ENCODE measurements at places on chromosomes 5 and 9. TPM values are rescaled to one million over a fixed set of nuclear protein-coding genes. Genes with fewer than 3 reads are reported as not detected.

DNA sequence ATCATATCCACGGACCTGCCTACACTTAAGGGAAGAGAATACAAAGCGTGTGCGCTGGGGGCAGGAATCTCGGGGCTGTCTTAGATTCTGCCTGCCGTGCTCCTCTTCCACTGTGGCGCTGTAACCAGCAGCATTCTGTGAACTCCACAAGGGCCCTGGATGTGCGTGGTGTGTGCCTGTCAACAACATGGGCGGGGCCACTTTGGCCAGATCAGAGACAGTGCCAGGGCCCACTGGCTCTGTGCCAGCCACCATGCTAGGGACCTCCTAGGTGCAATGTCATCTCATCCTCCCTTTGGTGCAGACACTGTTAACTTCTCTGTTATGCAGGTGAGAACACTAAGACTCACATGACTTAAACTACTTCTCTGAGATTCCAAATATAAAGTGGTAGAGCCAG, 113.7 kb downstream of the COL23A1 start:
- DNase-seq: no peak

GRCh38 chr9:83775932-83776331, 41.6 kb downstream of the GKAP1 start:
- no peak for DNase-seq

DNA sequence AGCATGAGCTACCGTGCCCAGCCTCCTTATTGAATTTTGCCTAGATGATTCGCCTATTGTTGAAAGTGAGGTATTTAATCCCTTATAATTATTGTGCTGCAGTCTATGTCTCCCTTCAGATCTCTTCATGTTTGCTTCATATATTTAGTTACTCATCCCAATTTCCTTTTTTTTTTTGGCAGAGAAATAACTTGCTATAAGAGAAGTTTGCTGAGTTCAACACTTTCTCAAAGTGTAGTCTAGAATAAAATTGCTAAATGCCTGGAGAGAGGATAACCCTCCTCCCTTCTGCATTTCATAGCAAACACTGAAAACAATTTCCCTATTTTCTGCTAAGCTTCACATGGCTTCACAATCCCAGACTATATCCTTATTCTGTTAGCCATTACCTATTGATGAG, 136.6 kb upstream of the CD180 start:
- no peak for DNase-seq

GRCh38 chr9:88745276-88746001, 210.5 kb downstream of the NXNL2 start:
- no peak for DNase-seq

- DNase-seq: peak; percentile 79
These were observed 20.2 kb downstream of the ARSB start for GRCh38 chr5:78964889-78965288.

DNA sequence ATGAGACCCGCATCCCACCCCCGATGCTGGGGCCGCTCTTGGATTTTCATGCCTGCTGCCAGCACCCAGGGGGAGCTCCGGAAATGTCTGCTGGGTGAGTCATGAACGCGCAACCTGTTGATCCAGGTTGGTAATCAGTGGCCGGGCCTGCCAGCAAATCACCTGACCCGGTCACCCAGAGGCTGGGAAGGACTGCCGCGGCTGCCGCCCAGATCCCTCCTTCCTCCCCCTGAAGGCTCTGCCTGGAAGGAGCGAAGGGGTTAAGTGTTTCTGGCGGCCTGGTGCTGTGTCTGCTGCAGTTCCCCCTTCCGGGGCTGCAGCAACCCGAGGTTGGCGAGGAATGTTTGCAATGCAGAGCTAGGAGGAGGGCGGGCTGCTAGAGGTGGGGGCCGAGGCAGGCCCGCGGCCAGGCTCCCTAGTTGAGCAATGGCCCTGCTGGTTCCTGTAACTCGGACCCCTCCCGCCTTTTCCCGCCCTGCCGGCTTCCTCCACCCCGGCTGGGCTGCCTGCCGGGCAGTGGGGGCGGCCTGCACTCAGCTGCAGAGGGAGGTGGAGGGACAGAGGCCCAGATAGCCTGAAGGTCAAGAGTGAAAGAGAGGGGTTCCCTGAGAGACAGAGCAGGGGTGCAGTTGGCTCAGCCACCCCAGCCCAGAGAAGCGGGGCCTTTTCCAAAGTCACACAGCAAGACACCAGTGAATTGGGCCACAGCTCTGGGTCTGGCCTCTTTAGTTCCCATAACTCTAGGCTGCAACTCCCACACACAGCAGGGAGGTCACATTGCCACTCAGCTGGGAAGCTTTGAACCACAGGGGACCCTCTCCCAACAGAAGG, 156.3 kb upstream of the IER5L start:
- DNase-seq: peak; percentile 49

GRCh38 chr9:15289603-15290002, 17.4 kb downstream of the TTC39B start:
- no peak for DNase-seq

The SAXO1 gene
- polyA plus RNA-seq: not detected

The IL33 gene
- polyA plus RNA-seq: 8.7 TPM

The CHSY3 gene
- 2.2 TPM for polyA plus RNA-seq

The CCNJL gene
- 21.3 TPM for polyA plus RNA-seq

The OR1Q1 gene
- polyA plus RNA-seq: not detected

The MCTP1 gene
- polyA plus RNA-seq: 79.3 TPM

Data from endothelial cell of umbilical vein (primary cell).